Vagina (tissue), 2 donors: ENCODE measurements at places on chromosomes 3 and 15.

DNA sequence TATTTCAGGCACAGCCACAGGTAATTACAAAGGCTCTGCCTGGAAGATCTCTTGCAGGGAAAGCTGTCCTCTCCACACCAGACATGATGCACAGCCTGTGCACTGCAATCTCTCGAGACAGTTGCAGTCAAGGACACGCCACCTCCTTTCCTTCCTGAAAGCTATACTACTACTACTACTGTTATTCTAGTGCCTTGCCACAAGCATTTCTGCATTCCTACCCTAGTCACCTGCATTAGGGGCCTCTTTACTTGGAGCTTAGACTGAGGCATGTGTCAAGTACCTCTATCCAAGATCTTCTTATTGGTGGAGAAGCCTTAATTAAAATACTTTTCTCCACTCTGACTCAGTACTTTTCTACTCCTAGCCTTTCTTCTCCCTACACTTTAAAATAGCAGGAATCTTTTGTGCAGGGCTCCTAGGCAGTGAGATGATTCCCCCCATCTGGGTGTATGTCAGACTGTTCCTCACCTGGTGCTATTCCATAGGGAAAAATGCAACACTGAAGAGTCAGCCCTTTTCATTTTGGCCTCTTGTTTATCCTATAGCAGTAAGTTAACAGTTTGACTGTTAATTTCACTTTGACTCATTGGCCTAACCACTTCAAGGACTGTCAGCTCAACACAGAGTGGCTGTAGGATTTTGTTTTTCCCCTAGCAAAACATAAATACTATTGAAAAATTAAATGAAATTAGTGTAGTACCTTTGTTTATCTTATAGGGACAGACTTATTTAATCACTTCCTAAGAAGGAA is 78.9 kb downstream of the ESYT3 start:
- DNase-seq, result no peak

DNA sequence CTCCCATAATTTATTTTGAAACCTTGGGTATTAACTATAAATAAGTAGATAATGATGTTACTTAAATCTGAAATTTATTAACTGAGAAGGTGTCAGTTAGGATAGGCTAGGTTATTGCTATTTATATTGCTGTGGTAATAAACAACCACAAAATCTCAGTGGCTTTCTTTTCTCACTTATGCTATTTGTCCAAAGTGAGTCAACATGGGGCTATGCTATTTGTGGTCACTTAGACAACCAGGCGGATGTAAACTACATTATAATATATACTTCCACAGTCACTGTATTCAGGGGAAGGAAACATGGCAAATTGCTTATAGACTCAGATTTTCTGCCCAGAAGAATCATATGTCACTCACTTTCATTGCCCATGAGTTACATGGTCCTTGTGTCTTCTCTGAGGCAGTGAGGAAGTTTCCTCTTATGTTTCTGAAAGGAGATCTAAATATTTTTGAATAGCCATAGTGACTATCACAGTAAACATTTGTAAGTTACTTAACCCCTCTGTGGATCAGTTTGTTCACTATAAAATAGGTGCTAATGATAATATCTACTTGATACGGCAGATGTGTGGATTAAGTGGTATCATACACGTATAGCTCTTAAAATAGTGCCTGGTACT is 19.8 kb downstream of the HMG20A start:
- DNase-seq, result no peak

- no peak for DNase-seq
Measured at GRCh38 chr3:136728473-136728872, 23.7 kb downstream of the STAG1 start.

- DNase-seq, result no peak
Measured at GRCh38 chr3:36250191-36250590, 130.1 kb upstream of the STAC start.

- no peak for DNase-seq
Measured at GRCh38 chr15:73983211-73983727, 8.8 kb downstream of the STOML1 start.

GRCh38 chr3:129764090-129764489 is 129.4 kb downstream of the TMCC1 start:
- DNase-seq, result no peak

GRCh38 chr15:26392956-26393355 is 379.9 kb downstream of the GABRB3 start:
- no peak for DNase-seq

DNA sequence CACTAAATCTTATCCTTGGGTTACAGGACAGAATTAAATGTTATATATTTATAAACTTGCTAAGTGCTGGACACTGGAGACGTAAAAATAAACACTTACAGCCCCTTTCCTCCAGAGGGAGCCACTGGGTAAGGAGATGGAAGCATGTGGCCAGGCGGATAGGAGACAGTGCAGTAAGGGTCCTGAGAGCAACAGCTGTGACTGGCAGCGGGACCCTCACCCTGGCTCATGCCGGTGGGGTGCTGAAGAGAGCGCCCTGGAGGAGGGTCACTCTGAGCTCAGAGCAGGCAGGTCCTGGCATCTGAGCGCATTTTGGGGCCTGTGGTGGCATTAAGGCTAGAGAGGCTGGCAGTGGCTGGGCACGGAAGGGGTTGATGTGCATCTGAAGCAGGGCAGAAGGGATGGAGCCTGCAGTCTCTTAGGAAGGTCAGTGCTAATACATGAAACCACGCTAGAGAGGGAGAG is 16.0 kb downstream of the SEC61A1 start:
- no peak for DNase-seq
